ENCODE measurements at places on chromosomes 7 and 10. TPM values are rescaled to one million over a fixed set of nuclear protein-coding genes. Genes with fewer than 3 reads are reported as not detected.

DNA sequence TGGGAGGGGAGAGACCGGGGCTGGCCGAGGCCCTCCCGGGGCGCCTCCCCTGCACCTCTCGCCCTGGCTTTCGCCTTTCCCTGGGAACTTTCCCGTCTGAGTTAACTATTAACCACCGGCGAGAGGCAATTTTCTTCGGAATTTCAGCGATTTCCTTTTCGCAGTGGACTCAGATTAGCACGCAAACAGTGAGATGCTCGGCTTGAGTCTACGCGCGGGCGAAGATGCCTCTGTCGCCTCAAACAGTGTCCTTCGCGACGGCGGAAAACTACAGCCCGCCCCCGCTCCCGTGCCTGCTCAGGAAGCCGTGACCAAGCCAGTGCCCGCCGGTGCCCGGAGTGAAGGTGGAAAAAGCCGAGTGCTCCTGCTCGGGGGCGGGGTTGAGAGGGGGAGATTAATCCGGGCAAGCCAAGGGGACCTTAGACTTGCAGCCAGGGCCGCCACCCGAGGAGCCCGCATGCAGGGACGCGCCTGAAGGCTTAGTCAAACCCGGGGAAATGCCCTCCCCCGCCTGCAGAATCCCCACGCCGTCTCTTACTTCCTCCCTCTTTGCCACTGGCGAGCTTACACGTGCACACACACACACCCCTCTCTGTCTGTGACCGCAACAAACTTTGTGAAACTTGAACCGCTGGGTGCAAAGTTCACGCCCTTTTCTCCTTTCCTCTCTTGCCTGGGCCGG, 14.5 kb upstream of the PAX2 start:
- DNase-seq, result peak; percentile 27

The CACNB2 gene
- total RNA-seq, result not detected

The SPAM1 gene
- total RNA-seq, result not detected

DNA sequence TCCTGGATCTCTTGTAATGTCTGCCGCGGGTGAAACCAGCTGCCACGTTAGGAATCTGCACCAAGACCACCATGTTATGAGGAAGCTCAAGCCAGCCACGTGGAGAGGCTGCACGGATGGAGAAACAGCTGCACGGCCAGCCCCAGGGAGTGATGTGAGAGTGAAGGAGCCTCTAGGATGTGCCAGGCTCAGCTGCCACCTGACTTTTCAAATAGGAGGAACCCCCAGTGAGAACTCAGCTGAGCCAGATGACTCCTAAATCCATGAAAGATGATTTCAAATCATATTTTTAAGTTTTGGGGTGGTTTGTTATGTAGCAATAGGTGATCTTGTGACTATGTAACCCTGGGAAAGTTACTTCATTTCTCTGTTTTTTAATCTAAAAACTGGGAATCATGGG, 71.7 kb downstream of the PRKAG2 start:
- no peak for DNase-seq

- peak; percentile 84 for DNase-seq
Observed at GRCh38 chr10:77844713-77845445, 81.7 kb downstream of the DLG5 start.

- peak; percentile 26 for DNase-seq
Observed at GRCh38 chr10:104340641-104341040, 2.4 kb upstream of the ITPRIP start.

DNA sequence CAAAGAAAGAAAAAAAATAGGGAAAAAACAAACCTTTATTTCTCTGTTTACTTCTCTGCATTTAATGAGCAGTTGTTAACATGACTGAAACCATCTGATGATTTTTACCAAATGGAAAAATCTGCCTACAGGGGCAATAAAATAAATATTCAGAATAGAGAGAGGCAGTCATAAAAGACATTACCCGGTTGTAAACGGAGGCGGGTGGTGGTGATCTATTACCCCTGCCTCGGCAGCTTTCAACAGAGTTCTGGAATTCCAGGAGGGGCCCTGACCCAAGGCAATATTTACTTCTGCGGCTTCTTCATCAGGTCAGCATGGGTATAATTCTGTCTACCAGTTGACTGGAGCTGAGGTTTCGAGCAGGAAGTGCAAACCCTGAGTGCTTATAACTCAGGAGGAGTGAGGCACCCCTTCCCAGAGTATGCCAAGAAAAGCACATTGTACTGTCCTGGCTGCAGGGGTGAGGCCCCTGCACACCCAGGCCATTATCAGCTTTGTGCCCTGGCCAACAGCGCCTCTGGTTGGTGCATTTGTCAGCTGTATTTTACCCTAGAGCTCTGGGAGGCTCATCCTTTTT, 8.2 kb upstream of the CXCL12 start:
- DNase-seq, result no peak

DNA sequence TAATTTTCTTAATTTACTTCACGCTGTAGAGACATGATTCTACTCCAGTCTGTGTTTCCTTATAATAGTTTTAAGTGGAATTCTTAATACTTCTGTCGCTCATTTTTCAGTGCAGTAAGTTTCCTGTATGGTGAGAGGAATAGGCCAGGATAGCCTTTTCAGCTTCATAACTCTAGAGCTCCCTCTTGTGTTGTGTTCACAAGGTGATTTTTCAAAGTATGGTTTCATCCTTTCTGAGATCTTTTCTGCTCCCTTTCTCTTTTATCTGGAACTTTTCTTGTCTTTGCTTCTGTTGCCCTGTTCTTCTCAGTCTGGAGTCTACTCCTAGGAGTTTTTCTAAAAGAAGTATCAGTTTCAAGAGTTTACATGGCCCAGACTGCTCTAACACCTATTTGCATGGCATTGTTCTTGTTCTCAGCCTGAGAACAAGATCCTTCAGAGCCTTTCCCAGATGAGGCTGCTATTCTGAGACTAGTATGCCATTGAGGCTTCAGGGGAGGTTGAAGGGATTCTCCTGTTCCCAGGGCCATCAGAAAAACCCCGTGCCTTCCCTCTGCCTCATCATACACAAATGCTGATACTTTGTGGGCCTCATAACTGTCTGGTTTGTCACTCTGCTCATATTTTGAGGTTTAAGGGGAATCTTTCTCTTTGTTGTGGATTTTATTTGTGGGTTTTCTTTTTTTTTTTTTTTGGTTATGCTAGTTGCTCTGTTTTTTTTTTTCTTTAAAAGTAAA, 21.8 kb downstream of the NET1 start:
- DNase-seq, result peak; percentile 82

DNA sequence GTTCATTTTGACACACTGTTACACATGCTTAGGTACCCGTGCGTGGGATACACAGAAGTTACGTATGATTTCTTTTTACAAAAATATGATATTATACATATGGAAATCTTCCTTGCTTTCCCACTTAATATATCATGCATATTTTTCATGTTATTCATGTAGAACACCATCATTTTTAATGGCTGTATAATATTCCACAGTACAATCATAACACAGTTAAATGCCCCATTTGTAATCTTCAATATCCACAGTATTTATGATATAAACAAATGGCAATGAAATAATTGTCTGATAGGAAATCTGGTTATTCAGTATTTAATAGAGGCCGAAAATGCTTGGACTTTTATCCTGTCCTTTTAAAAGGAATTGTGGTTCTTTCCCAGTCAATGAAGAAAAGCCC, 23.2 kb downstream of the VIPR2 start:
- DNase-seq, result no peak

DNA sequence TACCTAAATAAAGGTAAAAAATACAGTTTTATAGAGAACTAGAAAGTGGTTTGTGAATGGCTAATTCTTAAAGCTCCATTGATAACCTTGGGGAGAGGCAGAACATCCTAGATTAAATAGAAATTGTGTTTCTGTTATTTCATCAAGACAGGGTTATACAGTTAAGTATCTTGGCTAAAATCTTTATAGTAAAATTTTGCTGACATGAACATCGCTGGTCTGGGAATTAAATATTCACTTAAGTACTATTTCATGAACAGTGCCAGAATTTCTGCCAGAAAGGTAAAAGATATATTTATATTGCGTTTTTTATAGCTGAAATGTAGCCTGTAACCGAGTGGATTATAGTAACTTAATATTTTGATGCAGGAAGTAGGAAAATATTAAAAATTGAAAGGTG, 53.7 kb upstream of the HBP1 start:
- DNase-seq, result no peak

The EGR2 gene
- total RNA-seq, result 0.37 TPM

The BTRC gene
- 11.6 TPM for total RNA-seq

GRCh38 chr10:71040846-71041605, 152.7 kb upstream of the PCBD1 start:
- DNase-seq, result no peak

DNA sequence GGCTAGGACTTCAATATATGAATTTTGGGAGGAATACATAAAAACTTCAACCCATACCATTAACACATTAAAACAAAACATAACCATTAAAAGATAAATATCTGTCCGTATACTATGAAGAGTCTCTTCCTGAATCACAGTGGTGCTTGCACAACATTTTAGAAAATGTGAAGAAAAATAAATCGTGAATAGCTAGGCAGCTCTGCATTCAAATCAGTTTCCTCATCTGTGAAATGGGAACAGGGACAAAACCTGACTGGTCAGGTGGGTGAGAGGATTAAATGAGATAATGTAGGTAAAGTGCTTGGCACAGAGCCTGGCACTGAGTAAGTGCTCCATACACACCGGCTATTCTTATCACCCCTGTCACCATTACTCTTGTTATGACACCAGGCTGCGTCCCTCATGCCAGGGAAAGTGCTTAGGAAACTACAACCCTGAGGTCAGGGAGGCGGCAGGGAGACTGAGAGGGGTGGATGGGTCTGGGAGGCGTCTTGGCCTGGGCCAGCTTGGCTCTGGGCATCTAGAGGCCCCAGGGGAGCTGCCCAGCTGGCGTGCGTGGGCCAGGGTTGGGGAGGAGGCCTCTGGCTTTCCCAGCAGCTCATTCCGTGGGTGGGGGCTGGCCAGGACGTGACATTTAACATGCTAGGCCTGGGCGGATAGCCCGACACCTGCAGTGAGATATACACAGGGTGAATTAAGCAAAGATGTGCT, 78.3 kb downstream of the SH3PXD2A start:
- no peak for DNase-seq

- no peak for DNase-seq
Observed at GRCh38 chr10:29174389-29174788, 114.5 kb upstream of the LYZL1 start.

- DNase-seq, result no peak
Observed at GRCh38 chr7:121531175-121532070, 135.3 kb upstream of the FAM3C start.

- no peak for DNase-seq
Observed at GRCh38 chr10:99421233-99421739, 9.1 kb downstream of the GOT1 start.

DNA sequence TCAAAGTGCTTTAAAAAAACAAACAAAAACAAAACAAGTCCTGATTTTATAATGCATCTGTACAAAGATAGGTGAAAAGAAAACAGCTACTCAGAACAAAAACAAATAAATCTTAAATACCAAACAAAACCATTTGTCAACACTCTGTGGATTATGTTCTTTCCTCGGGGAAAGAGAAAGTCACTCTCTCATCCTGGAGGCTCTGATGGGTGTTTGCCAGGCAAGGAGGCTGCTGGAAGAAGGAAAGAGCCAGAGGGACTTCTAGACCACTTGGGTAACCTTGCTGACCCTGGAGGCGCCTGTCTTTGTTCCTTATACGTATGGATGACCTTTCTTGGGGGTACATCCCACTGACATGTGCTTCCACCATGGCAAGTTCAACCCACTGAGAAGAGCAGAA, 92.8 kb downstream of the ZRANB1 start:
- DNase-seq, result no peak

DNA sequence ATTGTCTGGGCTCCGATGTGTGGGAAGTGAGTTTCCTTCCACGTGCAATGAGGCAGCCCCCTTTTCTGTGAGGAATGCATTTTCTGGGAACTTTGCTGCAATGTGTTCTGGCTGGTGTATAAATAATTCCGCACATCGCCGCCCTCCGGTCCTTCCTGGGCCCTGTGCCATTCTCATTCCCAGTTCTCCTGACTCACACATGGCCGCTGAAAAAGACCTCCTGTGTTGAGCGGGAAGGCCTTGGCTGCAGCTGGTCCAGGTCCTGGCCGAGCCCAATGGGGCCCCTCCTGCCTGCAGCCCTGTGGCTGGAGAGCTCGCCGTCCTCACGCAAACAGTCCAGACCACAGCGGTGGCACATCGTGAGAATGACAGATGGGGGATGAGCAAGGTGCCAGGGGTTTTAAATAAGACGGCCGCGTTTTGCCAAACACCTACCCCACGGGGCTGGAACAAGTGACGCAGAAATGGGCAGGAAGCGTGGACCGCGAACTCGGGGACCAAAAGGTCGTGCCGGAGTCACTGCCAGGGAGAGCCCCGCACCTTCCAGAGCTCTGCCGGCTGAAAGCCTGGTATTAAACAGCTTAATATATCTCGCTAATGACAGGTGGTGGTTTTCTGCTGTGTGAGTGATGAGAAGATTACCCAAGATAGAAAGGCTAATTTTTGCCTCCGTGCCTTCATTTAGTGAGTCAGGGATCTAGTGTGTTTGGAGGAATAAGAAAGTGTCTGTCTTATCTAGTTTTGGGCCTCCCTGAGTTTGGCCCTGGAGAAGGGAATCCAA, 37.0 kb downstream of the FAM20C start:
- DNase-seq, result no peak

GRCh38 chr7:87505557-87506245, 30.2 kb upstream of the ABCB4 start:
- no peak for DNase-seq

DNA sequence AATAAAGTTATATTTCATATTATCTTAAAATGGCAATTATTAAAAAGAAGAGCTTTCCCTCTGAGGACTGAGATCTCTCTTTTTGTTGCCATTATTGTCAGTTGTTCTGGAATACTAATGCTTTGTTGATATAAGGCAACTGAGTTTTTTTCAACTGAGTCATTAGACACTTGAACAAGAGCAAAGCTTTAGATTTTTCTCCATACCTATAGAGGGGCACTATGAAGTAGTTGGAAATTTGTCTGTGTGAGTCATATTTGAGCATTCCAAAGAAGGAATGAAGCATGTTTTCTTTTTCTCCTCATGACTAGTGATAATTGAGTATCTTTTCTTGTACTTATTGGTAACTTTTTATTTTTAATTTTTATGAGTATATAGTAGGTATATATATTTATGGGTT, 24.5 kb downstream of the RPA3 start:
- peak; percentile 43 for DNase-seq

The FAM221A gene
- 7.5 TPM for total RNA-seq
